NCI-H748 treated with DMSO at 0.1 percent for 48 hours (cell line): ENCODE measurements at places on chromosomes 4 and X.
A peak's percentile ranks its signal among the peaks of the same experiment; 100 is the strongest.

- no peak for DNase-seq
Observed at GRCh38 chr4:47239649-47240048, 208.3 kb downstream of the GABRB1 start.

DNA sequence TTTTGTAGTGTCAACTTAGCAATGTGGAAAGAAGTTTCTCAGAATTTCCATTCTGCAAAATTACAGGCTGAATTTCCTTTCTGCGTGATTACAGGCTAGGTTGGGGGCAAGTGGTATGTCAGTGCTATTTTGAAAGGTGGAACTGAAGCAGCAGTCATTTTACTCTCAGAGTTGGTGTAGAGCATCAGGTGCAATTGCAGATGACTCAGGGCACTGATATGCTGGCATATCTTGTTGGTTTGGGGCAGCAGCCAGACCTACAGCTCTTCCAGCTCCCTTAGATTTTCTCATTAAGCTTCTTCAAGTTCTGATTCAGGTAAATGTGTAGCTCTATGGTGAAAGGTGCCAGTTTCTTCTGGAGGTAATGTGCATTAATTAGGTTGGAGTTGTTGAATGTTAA lies 930.7 kb upstream of the PCDH10 start:
- no peak for DNase-seq

DNA sequence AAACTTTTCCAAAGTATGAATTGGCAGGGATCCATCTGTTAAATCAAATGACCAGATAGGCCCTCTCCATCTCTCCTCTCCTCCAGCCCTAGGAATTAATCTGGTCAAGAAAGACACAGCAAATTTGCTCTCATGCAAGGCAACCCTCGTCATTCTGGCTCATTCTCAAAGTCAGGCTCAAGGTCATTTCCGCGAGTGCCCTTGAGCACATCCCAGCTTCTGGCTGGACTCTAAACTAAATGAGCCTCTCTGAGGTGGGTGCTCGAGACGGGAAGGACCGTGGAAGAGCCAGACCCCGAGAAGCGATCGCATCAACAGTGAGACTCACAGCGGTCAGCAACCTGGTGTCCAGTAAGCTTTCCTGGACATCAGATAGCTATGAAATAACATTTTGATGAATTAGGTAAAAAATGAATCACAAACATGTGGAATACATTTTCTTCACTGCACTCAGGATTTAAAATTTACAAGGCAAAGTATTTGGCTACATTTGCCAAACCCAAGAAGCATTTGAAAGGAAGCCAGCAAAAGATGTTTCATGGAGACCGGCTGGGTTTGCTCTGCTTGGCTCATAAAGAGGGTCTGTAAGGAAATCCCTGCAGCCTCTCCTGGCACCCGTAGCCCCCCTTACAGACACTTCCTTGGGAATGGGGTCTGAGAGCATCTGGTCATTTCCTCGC lies 121.0 kb downstream of the ENPP6 start:
- no peak for DNase-seq

GRCh38 chr4:91990726-91991125 lies 313.0 kb upstream of the GRID2 start:
- DNase-seq: no peak

- peak; percentile 40 for DNase-seq
Observed at GRCh38 chr4:1712216-1713002, at the start of gene SLBP. Gene SLBP (minus strand): TSS chr4:1712319. CDS start chr4:1712188, 131 bp downstream.

GRCh38 chrX:40952855-40953254 lies 132.4 kb upstream of the USP9X start:
- DNase-seq: no peak
